ENCODE measurements at places on chromosomes 4 and X.
A peak's percentile ranks its signal among the peaks of the same experiment; 100 is the strongest.

GRCh38 chrX:73728602-73729001, 165.6 kb downstream of the CHIC1 start:
- DNase-seq = no peak

DNA sequence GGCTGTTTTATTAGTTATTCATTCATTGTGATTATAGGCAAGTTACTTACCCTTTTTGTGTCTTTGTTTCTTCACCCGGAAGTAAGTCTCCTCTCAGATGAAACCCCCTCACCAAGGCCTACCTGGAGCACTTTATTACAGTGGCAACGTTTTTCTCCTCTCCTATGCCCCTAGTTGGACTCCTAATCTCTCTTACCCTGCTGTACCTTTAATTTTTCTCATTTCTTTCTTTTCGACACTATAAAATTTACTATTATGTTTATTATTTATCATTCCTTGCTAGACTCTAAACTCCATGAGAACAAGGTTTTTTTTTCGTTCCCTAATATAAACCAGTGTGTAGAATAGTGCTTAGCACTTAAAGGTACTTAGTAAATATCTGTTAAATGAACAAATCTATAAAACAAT, 17.5 kb downstream of the STAP1 start:
- DNase-seq = no peak

DNA sequence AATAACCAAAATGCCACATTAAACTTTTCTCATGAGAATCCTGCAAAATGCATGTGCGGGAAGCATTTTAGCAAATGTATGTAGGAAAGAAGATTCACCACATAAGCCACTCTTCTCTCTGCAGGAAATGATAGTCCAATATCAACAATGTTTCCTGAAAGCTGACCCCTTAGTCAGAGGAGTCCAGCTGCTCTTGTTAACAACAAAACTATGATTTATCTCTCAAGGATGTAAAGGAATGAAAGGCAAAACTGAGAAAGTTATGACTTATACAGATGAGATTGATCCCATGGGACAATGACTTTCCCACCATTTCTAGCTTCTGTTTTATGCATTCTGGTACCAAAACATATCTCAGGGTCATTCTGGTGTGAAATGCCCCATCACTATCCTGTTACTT, 125.0 kb upstream of the EDNRA start:
- DNase-seq = no peak

- no peak for DNase-seq
These were observed 140.3 kb downstream of the PDHA2 start for GRCh38 chr4:95979961-95980876.

DNA sequence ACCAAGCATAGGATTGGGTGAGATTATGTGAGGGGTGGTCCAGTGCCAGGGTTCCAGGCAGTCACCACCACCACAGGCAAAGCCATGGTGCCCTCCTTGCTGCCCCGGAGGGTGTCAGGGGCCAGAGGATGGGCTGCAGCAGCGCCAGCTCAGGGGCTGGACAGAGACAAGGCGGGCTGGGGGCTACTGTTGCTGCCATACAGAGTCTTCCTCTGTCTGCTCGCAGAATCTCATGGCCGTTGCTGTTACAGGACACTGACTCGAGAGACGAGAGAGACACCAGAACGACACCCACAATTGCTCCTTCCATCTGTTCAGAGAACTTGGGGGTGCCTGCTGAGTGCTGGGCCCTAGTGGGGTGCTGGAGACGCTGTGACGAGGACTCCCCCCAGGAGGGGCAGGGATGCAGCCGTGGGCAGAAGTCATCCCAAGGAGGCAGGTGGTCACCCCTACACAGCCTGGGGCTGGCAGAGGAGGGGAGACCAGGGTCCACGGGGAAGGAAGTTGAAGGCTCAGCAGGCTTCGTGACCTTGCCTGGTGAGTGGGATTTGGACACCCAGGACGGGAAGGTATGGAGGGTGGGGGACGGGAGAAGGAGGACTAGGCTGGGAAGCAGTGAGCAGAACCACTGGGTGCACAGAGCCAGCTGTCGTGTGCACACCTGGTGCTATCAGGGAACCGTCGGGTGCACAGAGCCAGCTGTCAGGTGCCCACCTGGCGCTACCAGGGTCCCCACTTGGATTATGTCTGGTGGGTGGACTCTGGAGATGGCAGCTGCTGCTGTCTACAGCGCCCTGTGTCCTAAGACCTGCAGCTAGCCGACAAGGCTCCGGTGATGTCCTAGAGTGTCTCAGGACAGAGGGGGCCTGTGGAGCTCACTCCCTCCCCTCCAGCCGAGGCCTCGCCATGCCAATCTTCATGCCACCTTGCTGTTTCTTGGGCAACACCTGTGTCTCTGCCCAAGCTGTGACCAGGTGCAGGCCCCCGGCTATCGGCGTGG, 43.9 kb upstream of the HMX1 start:
- no peak for DNase-seq

- DNase-seq = no peak
These were observed 26.3 kb downstream of the RWDD4 start for GRCh38 chr4:183632689-183633088.

DNA sequence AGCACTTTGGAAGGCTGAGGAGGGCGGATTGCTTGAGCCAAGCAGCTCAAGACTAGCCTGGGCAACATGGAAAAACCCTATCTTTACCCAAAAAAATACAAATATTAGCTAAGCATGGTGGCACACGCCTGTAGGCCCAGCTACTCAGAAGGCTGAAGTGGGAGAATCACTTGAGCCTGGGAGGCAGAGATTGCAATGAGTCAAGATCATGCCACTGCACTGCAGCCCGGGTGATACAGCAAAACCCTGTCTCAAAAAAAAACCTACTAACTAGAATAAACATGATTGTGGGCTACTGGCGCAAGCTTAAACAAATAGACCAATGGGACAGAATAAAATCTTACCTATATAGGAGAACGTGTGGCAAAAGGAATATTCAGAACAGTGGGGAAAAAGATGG, 7.3 kb downstream of the CDKL2 start:
- DNase-seq = no peak

- DNase-seq = no peak
These were observed 183.1 kb upstream of the LEF1 start for GRCh38 chr4:108351791-108352190.

DNA sequence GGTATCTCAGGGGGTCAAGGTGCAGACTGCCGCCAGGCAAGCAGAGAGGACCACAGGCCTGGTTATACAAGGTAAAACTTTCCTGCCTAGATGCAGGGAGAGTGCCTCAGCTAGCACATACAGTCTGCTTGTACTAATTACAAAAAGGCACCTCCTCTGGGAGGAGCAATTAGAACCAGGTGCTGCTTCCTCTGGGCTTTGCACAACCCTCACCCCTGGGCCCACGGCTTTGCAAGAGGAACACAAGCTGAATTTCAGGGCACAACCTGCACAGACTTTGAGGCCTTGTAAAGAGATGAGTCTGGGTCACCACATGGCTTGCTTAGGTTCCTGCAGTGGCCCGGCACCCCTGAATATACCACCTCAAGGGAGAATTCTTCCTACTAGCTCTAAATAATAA, 9.2 kb upstream of the CITED1 start:
- DNase-seq = no peak

- no peak for DNase-seq
These were observed 13.8 kb downstream of the RNF4 start for GRCh38 chr4:2482693-2483092.

- DNase-seq = no peak
These were observed 519 bp downstream of the SLC25A4 start for GRCh38 chr4:185143601-185143969.

DNA sequence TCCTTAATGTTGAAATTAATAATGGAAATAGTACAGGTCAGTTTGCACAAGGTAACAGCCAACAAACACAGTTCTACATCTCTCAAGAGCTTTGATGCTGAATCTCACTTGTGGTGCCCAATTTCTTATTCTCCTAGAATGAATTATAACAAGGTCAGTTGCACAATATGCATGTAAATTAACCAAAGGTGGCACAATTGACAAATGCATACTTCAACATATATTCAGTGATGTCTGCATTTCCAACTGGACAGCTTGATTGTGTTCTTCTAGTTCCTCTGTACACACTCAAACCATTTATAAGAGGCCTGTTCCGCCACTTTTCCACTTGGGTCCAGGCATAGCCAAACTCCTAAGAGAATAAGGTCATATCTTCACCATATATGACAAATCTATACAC, 210.3 kb upstream of the EPHA5 start:
- DNase-seq = peak; percentile 7

DNA sequence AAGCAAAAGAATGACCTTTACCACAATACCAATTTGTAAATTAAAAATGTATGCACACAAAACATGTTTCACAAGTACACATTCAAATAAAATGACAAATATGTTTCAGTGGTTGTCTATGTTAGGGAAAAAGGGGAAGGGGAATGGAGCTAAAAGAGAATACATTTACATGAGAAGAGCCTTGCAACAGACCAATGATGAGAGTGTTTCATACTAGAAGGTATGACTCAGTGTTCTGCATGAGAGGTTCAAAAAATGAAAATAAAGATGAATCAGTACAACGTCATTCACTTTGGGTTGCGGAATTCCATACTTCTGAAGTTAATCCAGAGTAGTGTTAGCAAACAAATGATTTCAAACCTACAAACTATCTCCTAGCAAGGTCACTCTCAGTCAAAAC, 51.7 kb downstream of the RPGR start:
- no peak for DNase-seq

GRCh38 chr4:176409627-176410026, 89.9 kb downstream of the SPCS3 start:
- DNase-seq = no peak

GRCh38 chr4:188949596-188949995, 810.4 kb downstream of the TRIML1 start:
- no peak for DNase-seq

- DNase-seq = no peak
These were observed 63.1 kb downstream of the SLC10A7 start for GRCh38 chr4:146458594-146458993.

GRCh38 chr4:121198251-121198650, 34.1 kb upstream of the TNIP3 start:
- DNase-seq = no peak

DNA sequence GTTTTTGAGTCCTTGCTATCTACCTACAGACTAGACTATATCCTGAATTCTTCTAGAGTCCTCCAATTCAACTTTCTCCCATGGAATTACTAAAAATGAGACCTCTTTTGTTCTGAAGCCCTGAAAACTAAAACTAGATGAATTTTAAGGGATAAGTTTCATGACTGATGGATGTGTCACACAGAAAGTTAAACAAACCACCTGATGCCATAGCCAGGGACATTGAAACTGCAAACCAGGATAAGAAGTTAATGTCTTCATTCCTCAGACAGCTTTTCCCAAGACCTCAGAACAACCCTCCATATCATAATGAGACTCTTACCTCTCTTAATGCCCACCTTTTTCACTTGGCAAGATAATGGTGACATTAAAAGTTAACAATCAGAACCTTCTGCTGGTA, 81.5 kb upstream of the PTPN13 start:
- DNase-seq = no peak

DNA sequence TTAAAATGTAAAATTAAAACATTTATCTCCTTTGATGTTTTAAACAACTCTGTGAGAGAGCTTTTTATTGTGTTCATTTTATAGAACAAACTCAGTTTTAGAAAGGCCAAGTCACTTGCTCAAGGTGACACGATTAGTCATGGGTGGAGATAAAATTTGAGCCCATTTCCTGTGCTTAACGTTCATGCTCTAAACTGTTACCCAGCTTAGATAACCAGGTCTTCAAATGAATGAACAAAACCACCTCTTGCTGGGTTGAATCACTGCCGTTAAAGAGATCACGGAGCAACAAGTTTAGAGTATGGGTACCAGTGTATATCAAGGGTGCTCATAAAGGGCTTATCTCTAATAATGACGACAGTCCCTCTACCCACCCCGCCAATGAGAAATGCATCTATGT, 10.2 kb upstream of the CASK start:
- DNase-seq = no peak

- DNase-seq = peak; percentile 44
These were observed 331.5 kb downstream of the NKX6-1 start for GRCh38 chr4:84167564-84167963.

GRCh38 chr4:138035781-138036258, 206.3 kb downstream of the SLC7A11 start:
- DNase-seq = peak; percentile 70

DNA sequence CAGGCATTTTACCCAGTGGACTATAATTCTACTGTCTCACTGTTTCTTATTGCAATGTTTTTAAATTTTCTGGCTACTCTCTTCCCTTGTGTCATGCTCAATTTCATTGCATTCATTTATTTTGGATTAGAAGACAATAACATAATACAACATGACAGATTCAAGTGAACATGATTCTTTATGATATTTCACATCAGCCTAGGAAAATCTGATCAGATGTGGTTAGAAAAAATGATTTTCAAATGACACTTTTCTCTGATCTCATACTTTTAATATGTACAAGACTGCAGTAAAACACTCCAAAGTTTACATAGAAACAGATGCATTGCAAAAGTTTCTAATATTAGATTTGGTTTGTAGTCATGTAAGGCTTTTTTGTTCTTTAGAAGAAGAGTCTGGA, 586.0 kb downstream of the ACTRT1 start:
- no peak for DNase-seq

GRCh38 chrX:24037729-24038128, 10.7 kb upstream of the KLHL15 start:
- no peak for DNase-seq

- DNase-seq = no peak
These were observed 291.3 kb upstream of the TRAM1L1 start for GRCh38 chr4:117376692-117377091.

GRCh38 chrX:65871671-65872311, 168.1 kb downstream of the VSIG4 start:
- DNase-seq = peak; percentile 16

- DNase-seq = no peak
These were observed 265.3 kb downstream of the ZNF674 start for GRCh38 chrX:46279925-46280313.

DNA sequence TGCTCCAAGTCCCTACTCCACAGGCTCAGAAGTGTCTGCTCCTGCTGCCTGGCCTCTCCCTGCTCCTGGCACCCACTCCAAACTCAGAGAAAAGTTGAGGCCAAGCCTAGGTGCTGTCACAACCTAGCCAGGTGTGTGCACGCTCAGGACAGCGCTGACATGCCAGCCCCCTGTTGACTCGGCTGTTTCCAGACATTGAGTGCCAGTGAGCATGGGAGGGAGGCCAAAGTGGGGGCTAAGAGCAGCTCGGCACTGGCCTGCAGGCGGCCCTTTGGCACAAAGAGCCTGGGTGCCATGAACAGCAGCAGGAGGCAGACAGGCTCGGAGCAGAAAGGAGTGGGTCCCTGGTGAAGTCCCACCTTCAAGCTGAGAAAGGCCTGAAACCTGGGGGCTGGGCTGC, 79.6 kb upstream of the DDX60 start:
- no peak for DNase-seq

All from SK-MEL-5 (cell line).